ENCODE measurements at places on chromosomes 2 and 18. TPM values are rescaled to one million over a fixed set of nuclear protein-coding genes. Genes with fewer than 3 reads are reported as not detected.

Gene SEPTIN10
- 43.1 TPM for total RNA-seq

Gene MYOM1
- 0.41 TPM for total RNA-seq

Gene SCN1A
- not detected for total RNA-seq

Gene AQP12A
- not detected for total RNA-seq

Gene C2orf66
- not detected for total RNA-seq

Gene SERPINB11
- total RNA-seq, result not detected

Gene ABCB6
- total RNA-seq, result 21.9 TPM

Gene GNAL
- total RNA-seq, result 5.8 TPM

Gene CPS1
- 10.9 TPM for total RNA-seq

Gene TMEFF2
- total RNA-seq, result 0.40 TPM

Gene ATP6V1C2
- total RNA-seq, result 0.15 TPM

Gene IL36G
- total RNA-seq, result not detected

Gene TAF4B
- total RNA-seq, result 4.4 TPM
